ENCODE measurements at places on chromosomes 12 and 14.

- DNase-seq, result no peak
These were observed 17.8 kb downstream of the CDK2AP1 start for GRCh38 chr12:123253641-123254459.

- DNase-seq, result peak; percentile 61
These were observed 18.0 kb downstream of the GPRC5A start for GRCh38 chr12:12909228-12909994.

DNA sequence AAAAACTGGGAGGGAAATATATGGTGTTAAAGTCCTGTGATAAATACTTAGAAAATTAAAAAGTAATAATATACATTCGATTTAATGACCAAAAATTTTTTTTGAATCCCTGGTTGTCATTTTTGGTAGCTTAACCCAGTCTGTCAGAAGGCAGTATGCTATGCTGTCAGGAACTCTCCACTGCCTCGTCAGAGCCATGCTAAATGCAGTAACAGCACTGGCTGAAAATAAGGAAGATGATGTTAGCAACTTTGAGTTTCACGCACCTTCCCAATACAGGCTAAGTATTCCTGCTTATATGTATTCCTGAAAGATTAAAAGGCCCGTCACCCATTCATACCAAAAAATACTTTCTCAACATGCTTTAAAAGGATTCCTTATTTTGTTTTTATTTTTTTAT, 34.2 kb downstream of the SAV1 start:
- DNase-seq, result no peak

DNA sequence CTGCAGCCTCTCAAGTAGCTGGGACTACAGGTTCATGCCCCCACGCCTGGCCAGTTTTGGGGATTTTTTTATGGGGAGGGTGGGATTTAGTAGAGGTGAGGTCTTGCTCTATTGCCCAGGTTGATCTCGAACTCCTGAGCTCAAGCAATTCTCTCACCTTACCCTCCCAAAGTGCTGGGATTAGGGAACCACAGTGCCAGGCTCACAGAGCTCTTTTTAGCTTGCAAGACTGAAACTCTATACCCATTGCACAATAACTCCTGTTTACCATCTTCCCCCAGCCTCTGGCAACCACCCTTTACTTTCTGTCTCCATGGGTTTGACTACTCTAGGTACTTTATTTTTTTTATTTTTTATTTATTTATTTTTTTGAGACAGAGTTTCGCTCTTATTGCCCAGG, 25.7 kb upstream of the CDK17 start:
- no peak for DNase-seq

GRCh38 chr12:2895051-2895451, 4.4 kb downstream of the TULP3 start:
- no peak for DNase-seq

- no peak for DNase-seq
These were observed 54.3 kb downstream of the MAP3K9 start for GRCh38 chr14:70754991-70755390.

DNA sequence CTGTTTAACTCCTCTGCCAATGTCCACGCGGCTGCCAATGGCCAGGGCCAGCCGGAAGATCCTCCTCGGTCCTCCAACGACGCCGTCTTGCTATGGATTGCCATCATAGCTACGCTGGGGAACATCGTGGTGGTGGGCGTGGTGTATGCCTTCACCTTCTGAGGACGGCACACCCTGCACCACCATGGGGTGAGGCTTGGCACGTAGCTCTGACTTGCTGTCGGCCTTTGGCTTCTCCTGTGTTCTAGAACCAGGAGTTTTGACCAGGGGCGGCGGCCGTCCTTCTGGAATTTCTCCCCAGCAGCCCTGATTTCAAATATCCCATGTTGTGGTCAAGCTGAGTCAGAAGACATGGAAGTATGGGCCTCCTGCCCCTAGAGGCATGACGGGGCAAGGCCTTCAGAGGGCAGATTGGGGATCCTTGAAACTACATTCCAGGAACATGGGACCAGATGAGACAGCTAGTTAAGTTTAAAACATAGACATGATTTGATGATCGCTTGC, 47.5 kb downstream of the C14orf132 start:
- no peak for DNase-seq

DNA sequence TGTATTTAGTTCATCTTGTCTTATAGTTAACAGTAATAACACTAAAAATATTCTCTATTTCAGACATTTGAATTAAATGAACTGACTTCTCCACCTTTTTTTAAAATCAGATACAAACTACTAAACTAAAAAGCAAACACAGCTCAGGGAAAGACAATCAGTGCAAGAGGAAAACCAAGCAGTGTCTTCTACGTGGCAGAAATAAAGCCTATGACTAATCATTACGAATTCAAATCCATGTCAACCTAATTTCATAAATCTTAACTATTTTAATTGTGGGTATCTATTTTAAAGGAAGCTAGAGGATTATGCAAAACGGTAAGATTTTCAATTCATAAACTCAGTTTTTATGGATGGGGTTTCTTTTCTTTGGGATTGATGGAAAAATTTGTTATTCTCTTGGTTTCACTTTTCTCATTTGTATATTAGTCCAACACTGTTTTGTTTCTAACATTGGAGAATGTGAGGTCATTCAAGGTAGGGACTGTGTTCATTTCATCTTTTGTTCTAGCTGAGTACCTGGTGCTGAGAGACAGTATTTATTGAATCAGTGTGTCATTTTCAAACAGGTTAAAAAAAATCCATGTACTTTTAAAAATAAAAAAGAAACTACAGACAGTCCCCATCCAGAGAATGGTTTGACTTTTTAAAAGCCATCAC, 12.8 kb upstream of the PALS1 start:
- no peak for DNase-seq

DNA sequence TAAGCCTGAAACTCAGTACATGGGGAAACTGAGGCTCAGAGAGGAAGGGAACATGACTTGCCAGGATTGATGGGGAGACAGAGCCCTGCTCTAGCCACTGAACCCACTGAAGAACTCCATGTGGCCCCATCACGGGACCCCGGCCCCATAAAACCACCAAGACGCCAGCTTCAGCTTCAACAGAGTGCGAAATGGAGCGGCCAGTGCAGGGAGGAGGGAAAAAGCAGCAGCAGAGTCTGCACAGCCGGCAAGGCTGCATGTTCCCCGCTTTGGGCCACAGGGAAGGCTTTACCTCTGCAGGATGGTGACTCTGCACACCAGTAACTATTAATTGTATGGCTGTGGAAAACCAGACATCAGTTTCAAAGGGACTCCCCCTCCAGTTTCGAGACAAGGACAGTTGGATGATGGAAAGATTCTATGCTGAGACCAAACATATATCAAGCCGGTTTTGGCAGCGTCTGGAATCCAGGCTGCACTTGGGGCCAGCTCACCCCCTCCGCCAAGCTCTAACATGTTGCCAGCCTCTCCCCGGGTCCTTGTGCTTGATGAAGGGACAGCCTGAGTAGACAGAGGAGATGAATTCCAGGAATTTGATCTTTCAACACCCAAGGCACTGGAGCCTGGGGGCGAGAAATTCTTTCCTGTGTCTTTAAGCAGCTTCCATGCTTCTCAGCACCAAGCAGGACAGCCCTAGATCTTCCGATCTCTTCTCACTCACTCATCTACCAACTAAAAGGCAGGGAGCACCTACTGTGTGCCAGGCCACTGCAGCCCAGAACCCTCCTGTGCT, 55.7 kb upstream of the BCL11B start:
- no peak for DNase-seq

DNA sequence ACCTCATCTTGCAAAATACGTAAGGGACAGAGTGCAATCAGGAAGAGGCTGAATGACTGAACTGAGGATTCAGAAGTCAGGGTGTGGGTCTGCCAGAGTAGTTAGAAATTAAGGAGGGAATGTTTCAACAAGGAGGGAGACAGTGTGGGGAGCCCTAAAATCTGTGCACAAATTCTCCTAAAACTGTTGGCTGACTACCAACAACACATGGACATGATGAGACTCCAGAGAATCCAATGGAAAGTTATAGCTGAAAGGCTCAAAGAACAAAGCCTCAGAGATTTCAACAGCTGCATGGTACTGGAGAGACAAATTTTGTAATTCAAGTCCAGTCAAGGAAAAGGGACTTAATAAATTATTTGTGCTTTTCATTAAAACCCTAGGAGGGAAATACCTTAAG, 36.1 kb upstream of the NEDD1 start:
- no peak for DNase-seq

DNA sequence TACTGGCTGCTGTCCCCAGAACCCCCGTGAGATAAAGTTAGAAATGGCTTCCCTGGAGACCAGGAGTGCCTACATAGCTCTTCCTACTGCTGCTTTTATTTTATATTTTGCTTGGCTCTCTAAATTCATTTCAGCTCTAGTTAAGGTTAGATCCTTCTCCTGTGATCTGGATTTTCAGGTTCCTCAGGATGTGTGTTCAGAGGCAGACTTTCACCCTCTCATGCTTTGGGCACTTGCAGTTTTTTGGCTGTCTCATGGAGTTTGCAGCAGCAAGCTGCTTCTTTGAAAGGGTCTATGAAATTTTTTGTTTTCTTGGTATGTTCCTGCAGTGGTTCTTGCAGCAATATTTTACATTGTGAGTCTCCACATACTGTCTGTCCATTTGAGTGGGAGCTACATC, 93.3 kb downstream of the ATP23 start:
- no peak for DNase-seq

GRCh38 chr14:82009076-82009475, 475.4 kb upstream of the SEL1L start:
- no peak for DNase-seq

- DNase-seq, result no peak
These were observed 82.7 kb downstream of the KTN1 start for GRCh38 chr14:55662752-55663151.

GRCh38 chr12:108199106-108199505, 70.0 kb downstream of the WSCD2 start:
- no peak for DNase-seq

GRCh38 chr14:81638656-81639280, 105.1 kb upstream of the SEL1L start:
- no peak for DNase-seq

DNA sequence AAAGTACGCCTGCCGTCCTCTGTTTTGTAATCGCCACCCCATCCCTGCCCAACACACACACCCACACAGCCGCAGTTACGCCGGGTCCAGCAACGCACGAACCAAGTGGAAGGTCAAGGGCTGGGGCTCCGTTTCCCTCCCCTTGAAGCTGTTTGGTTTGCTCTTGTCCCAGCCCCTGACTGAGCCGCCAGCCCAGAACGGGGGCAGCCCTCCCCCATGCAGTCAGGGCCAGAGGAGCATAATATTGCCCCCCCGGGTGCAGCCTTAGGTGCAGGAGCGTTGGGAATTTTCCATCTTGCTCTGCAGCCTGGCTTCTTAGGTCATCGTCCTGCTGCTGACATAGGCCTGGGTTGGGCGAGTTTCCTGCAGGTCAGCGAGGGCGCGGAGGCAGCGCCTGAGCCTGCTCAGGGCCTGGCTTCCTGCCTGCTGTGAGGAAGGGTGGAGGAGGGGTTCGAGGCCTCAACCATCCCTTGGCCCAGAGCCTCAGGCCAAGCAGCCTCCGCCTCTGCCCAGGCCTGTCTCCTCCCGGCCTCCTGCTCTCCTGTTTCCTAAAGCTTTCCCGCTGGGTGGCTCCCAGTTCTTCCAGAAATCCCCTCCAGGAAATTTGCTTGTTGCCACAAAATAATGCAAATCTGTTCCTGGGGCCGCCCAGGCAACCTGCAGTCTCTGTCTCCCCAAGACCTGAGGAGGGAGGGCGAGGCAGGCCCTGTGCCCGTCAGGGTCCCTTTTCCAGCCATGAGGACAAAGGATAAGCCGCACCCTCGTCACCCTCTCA, 44.5 kb downstream of the PSMA6 start:
- DNase-seq, result peak; percentile 21

GRCh38 chr12:94297876-94298505, 149.6 kb downstream of the PLXNC1 start:
- DNase-seq, result no peak
